ENCODE measurements at places on chromosomes 4 and X.

DNA sequence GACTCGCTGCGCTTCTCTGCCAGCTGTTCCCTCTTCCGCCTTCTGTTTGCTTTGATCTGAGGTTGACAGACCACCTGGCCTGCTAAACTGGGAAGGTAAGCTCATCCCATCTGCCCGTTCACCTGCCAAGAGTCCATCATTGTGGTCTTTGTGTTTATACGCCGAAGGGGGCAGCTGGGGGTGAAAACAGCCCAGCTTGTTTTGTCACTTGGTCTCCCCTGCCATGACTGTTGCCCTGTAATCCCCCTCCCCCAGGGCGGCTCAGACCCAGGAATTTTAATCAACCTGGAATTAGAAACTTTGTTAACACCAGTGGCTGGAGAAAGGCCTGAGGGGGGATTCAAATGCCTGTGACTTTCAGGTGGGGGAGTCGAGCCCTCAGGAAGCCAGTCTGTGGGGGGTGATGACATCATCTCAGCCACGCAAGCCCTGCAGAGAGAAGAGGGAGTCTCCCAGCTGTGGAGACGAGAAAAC lies 333.3 kb downstream of the BCOR start:
- no peak for DNase-seq

DNA sequence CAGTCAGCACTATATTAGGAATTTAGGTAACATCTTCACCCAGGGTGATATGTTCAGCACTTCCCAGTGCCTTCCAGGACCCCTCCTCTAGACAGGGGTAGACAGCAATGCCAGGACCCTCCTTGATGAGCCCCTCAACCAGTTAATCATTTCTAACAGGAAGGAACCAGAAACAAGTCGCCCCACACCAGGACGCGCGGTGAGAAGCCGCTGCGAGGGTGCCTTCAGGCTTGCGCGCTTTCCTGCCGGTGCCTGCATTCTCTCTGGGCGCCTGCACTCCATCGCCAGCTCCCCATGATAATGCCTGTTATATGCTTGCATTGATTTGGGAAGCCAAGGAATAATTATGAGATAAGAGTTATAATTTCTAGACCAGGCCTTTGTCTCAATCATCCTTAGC lies 116.0 kb downstream of the ENPP6 start:
- DNase-seq, result no peak

GRCh38 chrX:85994228-85994627 lies 53.1 kb downstream of the CHM start:
- DNase-seq, result no peak

DNA sequence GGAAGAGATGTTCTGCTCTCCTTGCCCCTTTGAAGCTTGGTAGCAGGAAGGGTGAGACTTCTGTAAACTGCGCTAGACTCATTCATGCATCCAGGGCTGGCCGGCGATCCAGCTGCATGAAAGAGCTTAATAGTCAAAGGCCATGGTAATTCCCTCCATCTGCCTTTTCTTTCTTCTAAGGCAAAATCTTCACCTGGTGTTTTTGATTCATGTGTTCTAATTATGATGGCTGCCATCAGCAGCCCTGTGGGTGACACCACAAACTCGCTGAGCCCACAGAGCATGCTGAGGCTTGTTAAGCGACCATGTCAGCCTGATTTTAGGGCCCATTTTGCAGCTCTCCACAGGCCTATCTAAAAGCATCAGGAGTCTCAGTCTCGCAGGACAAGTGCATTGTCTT lies 450.1 kb upstream of the TENM3 start:
- no peak for DNase-seq

GRCh38 chrX:123173833-123174232 lies 10.2 kb upstream of the GRIA3 start:
- no peak for DNase-seq

DNA sequence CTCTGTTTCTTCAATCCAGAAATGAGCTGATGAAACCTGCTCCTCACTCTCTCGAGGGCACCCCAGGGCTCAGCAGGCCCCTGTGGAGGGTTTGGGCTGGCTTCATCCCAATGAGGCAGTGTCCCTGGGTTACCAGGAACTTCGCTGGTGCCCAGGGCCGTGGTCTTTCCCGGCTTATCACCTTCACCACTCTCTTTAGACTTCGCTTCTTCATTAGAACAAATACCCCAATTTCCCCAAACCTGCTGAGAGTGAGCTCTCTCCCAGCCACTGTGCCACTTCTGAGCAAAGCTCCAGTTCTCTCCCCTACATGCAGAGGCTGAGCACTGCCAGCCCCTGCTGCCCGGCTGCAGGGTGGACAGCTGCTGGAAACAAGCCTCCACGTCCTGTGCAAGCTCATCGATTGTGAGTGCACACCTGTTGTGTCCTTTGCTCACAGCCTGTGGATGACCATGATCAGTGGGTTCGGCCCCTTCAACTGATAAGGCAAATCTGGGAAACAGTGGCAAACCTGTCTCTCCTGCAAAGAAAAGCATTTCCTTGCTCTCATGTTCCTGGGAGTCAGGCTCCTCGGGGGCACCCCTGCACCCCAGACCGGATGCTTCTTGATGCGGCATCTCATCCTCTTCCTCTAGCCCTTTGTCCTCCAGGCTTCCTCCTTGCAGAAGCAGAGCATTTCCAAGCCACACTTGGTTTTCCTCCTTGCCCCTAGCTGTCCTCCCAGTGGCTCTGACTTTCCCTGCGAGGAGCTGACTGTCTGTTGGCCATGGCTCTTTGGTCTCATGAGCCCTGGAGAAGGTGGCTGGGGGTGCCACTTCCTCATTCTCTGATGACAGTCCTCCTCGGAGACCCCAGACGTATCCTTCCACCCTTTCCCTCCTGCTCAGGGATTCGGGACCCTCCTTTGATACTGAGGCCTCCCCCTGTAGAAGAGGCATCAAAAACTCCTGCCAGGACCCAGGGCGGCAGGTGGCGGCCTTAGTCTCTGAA lies 28.7 kb downstream of the C4orf50 start:
- no peak for DNase-seq
